NCI-H1930 (cell line): ENCODE measurements at places on chromosomes 7 and 10.

- DNase-seq: no peak
Observed at GRCh38 chr10:114094795-114095194, 51.1 kb downstream of the ADRB1 start.

DNA sequence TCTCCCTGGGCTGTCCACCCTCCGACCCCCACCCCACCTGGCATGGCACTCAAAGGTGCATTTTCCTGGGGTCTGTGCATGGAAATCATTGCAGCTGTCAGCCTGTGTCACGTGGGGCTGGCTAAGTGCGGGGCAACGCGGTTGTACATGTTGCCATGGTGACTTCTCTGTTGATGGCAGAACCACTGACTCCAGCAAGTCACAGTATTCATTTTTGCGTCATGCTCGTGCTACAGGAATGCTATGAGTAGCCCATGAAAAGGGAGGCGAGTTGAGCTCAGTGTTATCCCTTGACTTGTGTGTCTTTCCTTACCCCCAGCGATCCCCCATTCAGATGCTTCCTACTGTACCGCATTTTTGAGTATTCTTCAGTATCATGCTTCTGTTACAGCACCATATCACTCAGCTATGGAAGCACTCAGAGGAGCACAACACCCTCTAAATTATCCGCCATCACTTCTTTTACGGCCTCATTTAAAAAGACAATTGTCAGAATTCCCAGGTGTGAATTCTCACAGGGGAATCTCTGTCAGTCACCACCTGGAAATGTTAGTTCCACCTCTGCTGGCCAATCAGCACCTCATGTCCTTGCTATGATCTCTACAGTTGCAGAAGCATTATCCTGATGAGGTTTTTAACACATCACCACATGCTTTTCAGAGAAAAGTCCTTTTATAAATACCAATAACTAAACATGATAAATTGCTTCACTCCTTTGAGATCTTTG is 194.4 kb upstream of the C7orf33 start:
- no peak for DNase-seq

- DNase-seq: no peak
Observed at GRCh38 chr10:1272079-1272776, 216.0 kb downstream of the WDR37 start.

DNA sequence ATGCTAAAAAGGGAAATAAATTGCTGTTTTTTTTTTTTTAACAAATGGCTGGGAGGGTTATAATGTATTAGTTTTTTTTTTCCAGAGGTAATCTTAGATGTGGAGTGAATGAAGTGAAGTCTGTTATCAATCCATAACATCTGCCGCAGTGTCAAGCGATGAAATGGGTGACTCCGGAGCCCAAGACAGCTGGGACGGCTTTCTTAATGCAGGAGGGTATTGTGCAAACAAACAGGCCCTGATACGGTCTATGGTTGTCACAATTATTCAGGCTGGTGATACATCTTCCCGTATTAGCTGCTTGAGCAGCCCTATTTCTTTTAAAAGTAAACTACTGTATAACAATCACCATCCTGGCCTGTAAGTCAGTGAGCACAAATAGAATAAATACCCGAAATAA is 1231.2 kb downstream of the GATA3 start:
- DNase-seq: no peak
